CD8-positive, alpha-beta T cell (primary cell): ENCODE measurements at places on chromosomes 2 and 18.

DNA sequence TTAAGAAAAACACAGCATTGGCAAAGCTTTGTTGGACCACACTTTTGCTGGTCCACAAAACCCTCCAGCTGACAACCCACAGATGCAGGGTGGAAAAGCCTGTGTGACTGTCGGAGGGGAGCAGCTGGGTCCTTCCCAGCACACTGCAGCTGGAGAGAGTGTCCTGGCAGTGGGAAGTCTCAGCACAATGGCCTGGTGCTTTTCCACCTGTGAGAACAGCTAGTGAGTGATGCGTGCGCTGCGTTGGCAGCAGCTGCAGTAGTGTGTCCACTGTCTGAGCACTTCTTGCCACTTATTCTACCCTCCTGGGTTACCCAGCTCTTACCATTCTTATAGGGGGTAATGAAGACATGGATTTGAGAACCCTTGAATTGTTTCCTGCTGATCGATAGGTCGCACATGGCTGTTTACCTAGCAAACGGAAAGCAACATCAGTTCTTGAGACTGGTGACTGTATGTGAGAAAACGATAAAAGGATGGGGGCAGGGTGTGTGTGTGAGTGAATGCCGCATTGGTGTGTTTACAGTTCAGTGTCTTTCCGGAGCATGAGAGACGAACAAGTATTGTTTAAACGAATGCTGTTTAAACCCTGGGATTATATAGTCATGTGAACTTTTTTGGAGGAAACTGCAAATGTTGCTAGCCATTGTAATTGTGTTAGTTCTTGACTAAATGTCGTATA lies 69.7 kb downstream of the LYPD6 start:
- no peak for DNase-seq

DNA sequence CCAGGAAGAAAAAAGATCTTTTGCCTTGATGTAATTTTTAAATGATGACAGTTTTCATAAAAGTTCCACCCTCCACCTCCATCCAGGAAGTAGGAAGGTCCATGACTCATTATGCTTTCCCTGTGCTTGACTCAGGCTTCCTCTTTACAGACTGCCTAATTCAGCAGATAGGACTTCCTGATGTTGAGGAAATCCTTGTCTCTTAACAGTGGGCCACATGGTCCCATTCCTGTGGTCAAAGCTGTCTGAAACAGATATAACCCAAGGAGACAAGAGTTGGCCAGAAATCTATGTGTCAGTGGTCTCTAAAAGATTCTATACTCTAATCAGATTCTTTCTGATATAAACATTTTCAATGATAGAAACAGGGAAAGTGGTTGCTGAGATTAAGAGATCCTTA lies 119.1 kb downstream of the BAZ2B start:
- DNase-seq: no peak

DNA sequence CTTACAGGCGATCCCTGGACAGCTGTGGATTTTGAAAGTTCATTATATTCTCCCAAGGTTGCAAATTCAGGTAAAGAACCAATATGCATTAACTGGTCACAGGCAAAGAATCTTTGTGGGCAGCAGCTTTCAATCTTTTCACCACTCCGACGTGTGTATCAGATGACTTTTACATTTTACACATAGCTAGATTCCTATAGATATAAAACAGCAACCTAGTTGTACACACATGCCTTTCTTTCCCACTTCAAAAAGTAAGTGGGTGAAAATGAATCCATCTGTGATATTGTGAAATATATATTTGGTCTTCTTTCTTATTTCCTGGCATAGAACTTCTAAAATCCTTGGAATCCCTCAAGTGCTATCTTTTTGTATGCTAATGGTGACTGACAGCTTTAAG lies 72.5 kb downstream of the SCG2 start:
- DNase-seq: no peak

GRCh38 chr2:128639693-128640092 lies 321.0 kb upstream of the HS6ST1 start:
- no peak for DNase-seq

DNA sequence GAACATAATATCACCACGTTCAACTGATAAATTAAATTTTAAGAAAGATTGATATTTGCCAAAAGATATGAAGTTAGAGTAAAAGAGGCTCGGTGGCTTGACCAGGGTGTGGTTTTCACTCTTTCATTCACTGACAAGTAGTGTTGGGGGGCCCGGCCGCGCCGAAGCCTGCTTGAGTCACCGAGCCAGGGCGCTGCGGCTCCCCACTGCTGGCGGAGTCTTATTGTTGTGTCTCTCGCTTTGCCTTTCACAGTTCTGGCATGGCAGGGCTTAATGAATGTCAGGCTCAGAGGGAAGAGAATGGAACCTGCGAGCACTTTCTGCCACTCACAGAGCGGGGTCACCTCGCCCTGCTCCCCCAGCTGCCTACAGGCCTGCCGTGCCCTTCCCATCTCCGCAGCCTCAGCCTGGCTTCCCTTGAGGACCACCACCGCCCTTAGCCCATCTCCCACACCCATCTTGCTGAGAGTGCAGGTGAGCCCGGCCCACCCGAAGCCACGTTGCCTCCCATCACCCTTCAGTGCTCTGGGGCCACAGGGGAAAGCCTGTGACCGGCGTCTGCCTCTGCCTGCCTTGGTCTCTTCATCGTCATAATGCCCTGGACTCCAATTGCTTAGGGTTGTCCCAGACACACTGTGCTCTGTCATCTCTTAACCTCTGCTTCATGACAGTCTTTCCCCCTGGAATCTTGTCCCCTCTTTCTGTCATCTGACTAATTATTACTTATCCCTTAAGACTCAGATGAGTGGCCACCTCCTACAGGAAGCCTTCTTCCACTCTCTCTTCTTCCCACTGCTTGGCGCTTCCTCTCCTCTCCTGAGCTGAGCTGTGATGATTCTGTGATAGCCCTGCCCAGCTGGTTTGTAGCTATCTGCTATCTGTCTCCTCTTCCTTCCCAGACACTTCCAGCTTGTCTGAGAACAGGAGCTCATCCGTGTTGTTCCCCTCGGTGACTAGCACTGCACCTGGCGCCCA lies 142.5 kb downstream of the FAM210A start:
- no peak for DNase-seq

- DNase-seq: no peak
These were observed 665.1 kb upstream of the ZEB2 start for GRCh38 chr2:145184741-145185651.

- no peak for DNase-seq
These were observed 30.8 kb downstream of the C18orf54 start for GRCh38 chr18:54388203-54389142.

GRCh38 chr2:195658541-195658890 lies 1.5 kb downstream of the SLC39A10 start:
- DNase-seq: peak; percentile 60

GRCh38 chr2:46340740-46341420 lies 43.7 kb downstream of the EPAS1 start:
- DNase-seq: no peak

- DNase-seq: peak; percentile 75
These were observed 1.7 kb downstream of the TRIP12 start for GRCh38 chr2:229920011-229920641.

DNA sequence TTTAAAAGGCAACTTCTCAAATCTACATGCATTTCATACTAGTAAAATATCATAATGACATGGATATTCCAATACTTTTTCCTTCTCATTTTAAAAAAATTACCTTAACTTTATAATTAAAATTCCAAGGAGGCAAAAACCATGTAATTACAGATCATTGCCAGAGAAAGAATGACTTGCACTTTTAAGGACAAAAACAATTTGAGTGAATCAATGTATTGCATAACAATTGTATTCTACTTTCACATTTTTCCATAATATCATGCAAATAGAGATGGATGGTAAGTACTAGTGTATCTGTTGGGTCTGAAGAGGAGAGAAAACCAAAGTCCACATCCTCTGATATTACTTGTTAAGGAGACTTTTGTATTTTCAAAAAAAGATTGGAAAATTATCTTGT lies 89.5 kb upstream of the NCK2 start:
- no peak for DNase-seq

DNA sequence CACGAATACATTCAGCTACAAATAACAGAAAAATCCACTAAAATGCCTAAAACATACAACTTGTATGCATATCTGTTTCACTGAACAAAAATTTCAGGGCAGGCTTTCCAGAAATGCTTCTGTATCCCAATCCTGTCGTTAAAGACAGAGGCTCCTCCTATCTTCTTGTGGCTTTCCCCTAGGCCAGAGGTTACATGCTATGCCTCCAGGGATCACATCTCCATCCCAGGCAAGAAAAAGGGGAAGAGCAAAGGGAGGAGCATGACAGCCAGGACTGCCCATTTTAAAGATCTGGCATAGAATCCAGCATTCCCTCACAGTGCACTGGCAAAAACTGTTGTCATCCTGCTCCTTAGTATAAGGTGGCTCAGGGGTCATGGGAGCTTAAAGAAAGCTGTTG lies 268.7 kb upstream of the SETBP1 start:
- no peak for DNase-seq

DNA sequence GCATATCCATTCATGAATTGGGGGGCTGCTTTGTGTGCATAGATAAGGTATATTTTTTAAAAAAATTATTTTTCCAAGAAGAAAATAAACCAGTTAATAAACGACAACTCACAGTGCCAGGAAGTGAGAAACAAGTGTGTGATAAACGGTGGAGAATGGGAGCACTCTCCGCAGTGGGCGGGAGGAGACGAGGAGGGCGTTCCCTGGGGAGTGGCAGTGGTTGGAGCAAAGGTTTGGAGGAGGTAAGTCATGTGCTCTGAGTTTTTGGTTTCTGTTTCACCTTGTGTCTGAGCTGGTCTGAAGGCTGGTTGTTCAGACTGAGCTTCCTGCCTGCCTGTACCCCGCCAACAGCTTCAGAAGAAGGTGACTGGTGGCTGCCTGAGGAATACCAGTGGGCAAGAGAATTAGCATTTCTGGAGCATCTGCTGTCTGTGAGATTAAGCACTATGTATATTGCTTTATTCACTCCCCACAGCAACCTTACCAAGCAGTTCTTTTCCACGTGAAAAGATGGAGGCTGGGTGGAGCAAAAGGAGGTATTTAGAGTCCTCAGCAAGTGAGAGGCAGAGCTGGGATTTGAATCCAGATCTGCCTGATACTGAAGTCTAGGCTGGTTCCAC lies 27.0 kb upstream of the CASP8 start:
- peak; percentile 61 for DNase-seq

GRCh38 chr2:101395545-101396315 lies 8.4 kb upstream of the CREG2 start:
- DNase-seq: no peak

- no peak for DNase-seq
These were observed 6.6 kb downstream of the NR4A2 start for GRCh38 chr2:156325688-156326525.

- DNase-seq: no peak
These were observed 133.4 kb downstream of the STK39 start for GRCh38 chr2:168114040-168114439.

DNA sequence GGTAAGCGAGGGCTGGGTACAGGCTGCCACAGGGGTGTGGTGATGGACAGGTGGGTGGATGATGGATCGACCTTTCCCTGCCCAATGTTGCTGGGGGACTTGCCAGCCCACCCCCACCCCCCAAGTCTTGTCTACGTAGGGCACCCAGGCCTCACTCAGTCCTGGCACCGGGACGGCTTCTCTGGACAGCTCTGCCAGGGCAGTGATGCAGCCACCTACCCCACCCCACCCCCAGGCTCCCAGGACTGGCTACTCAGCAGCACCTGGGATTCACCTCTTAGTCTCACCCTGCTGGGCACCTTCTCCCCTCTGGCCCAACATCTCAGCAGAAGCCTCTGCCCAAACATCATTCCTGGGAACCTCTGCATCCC lies 55.7 kb downstream of the ANKMY1 start:
- DNase-seq: no peak

- DNase-seq: no peak
These were observed 425.8 kb upstream of the SYT4 start for GRCh38 chr18:43703050-43703449.

DNA sequence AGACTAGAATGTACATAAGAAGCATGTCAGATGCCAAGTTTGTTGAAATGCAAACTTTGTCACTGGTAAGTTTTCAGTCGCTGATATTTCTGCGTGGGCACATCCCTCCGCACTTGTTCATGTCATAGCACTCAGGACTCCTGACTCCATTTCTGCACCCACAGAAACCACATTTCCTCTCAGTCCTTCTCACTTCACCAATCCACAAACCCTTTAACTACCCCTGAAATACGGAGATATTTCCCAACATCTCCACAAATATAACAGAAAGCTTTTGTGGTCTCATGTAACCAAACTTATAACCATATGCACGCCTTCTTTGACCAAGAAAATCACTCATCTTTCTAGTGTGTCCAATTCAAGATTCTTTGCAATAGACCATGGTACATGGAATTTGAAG lies 276.9 kb upstream of the ERBB4 start:
- peak; percentile 12 for DNase-seq

GRCh38 chr2:129253461-129253812 lies 726.0 kb upstream of the RAB6C start:
- no peak for DNase-seq

GRCh38 chr2:122486705-122487415 lies 731.4 kb downstream of the TSN start:
- DNase-seq: no peak

- DNase-seq: no peak
These were observed 51.8 kb downstream of the TEX51 start for GRCh38 chr2:126950504-126950903.

GRCh38 chr2:68721482-68722101 lies 13.0 kb upstream of the ARHGAP25 start:
- DNase-seq: no peak

- peak; percentile 9 for DNase-seq
These were observed 5.9 kb downstream of the SCYGR3 start for GRCh38 chr2:227608561-227609338.

- DNase-seq: no peak
These were observed 165.1 kb upstream of the NDUFV2 start for GRCh38 chr18:8937160-8938094.

DNA sequence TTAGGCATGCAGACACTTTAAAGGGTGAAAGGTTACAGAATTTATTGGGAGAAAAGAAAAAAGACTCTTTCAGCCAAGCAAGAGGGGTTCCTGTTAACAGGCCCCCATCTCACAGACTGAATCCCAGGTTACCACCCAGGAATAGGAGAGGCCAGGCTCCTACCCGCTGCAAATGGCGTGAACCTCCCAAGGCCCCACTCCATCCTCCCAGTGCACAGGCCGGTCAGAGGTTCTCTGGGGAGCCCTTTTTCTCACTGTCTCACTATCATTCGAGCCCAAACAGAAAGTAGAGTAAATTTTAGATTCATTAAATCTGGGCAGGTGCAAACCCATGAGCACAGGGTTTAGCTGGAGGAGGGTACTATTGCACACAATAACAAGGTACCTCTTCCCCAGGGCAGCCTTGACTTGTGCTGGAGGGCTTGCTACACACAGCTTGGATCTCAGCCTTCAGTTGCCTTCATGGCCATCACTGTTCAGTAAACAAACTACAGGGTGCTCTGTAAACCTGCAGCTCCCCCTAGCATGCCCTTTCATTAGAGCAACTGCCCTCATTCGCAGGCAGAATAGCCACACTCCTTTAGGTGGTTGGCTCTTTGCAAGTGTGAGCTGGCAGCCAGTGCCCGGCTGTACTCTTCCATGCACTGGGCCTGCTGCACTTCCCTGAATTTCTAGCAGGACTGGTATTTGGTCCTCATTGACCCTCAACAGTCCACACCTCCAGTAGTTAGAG lies 7.3 kb upstream of the PLEK start:
- DNase-seq: no peak

- DNase-seq: no peak
These were observed 191.2 kb upstream of the SESTD1 start for GRCh38 chr2:179455824-179456223.
